T-cell (primary cell): ENCODE measurements at places on chromosomes 11 and 22.

DNA sequence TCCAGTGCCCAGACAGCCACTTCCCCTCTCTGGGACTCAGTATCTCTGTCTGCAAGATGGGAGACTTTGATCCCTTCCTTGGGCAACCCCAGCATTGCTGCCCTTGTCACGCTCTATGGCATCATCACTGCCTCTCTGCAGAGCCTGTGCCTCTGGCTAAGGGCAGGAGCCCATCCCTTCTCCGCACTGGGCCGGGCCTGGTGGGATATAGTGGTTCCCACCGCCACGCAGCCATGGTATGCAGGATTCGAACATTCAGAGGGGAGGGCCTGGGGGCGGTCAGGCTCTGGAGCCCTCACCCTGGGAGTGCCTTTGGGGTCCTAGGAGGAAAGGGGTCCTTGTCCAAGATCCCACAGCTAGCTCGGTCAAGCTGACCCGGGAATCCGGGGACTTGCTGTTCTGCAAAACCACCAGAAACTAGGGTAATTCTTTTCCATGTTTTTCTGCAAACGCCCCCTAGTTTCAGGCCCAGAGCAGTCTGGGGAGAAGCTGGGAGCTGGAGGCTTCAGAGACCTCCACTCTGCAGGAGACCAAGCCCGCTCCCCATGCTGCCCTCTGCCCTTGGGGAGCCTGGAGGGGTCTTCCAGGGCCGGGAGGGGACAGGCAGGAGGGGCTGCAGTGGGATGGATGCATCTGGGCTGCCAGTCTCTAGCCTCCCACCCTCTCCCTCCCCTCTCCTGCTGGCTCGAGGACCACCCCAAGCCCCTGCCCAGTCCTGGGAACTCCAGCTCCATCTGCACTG, 24.4 kb upstream of the CBX7 start:
- no peak for DNase-seq

GRCh38 chr11:46353698-46354097, 6.4 kb downstream of the DGKZ start:
- DNase-seq: no peak

- DNase-seq: no peak
These were observed 30.6 kb downstream of the AMPD3 start for GRCh38 chr11:10485646-10486045.

- no peak for DNase-seq
These were observed 858.7 kb upstream of the CHORDC1 start for GRCh38 chr11:91081440-91082043.

- DNase-seq: no peak
These were observed 4.2 kb downstream of the SIPA1 start for GRCh38 chr11:65642014-65642671.

DNA sequence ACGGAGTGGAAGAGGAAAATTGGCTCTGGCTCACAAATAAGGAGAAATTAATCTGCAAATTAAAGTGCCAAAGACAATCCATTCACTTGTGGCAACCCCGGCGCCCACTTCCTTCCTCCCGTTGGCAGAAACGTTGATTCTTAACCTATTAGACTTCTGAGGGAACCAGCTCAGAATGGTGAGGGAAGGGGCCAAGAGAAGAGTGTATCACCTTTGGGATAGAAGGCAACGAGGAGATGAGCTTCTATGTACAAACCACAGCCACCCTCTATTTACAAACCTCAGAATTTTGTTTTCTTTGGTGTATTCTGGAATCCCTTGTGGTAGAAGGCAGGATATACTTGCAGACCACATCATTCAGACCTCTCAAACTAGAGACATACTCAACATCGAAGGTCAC, 1.1 kb downstream of the MB start:
- DNase-seq: no peak

- DNase-seq: no peak
These were observed 84.4 kb downstream of the MYO7A start for GRCh38 chr11:77212314-77213007.

DNA sequence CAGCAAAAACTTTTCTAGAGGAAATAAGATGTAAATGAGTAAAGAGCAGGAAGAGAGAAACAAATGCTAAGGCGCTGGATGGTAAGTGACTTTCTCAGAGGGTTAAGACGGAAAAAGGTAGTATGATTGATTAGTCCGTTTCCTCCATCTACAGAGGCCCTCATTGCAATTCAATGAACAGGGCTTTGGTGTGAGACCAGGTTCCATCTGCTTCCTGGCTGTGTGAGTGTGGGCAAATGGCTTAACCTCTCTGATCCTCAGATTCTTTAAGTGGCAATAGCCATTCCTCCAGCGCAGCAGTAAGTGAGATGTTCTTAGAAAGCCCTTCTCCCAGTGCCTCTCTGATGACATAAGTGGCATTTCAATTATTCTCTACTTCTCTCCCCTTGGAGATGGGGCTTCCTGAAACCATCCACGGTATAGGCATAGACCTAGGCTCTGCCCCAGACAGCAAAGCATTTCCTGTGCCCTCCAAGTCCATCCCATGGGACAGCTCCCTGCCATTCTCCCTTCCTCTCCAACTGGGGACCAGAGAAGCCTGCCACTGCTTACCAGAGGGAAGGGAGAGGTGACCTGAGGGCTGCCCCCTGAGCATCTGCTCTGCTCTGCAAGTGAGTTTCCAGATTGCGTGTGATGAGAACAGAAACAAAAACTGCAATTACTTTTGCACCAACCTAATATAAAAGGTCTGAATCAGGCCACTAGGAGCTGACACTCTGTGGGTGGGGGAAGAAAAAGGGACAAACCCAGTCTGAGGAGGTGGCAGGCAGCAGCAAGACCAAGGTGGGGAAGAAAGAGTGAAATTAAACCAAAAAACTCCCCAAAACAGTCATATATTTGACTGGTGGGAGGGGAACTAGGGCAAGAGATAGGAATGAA, 12.7 kb upstream of the CD44 start:
- DNase-seq: no peak
